Globus pallidus (tissue), 1 donor: ENCODE measurements at places on chromosomes 2 and 18.

- DNase-seq, result no peak
Measured at GRCh38 chr2:2405780-2406179, 74.7 kb upstream of the MYT1L start.

DNA sequence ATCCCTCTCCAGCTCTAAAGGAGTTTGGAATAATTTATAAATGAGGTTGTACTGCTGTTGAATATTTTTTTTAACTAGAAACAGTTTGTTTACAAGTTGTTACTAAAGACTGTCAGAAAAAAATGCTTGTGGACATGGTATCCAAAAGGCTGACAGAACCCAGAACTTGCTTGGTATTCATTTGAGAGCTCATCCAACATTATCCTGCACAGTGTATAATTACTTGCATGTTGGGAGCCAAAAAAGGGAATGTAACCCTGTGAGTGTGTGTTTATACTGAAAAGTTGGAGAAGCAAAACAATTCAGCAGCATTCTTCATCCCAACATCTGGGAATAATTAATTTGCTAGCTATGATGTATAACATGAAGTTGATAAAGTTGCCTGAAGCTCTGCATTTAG is 42.1 kb upstream of the EHBP1 start:
- DNase-seq, result no peak

GRCh38 chr18:2108591-2108990 is 462.7 kb downstream of the METTL4 start:
- no peak for DNase-seq

DNA sequence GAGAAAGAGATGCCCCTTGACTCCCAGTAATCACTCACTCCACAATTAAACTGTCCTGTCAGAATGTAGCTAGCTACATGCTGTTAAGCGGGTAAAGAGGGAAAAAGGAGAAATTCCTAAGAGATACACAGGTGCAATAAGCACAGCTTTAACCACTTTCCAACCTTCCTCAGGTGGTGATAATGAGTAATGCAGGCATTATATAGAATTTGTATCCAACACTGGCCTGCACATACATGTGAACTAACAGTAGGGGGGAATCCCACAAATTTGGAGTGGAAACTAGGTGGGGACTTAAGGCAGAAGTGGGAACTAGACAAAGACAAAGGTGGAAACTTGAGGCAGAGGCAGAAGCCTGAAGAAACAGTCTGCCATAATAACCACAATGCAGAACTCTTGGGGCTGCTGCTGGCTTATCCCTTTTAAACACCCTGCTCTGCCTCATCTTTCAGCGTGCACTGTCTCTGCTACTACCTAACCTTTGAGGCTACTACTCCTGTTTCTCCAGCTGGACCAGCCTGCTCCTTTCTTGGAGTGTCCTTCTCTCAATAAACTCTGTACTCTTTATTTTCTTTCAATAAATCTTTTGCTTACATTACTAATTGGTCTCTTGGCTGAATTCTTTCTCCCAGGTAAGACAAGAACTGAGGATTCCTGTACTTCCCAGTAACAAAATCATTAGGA is 259.7 kb downstream of the PDE11A start:
- DNase-seq, result no peak

- no peak for DNase-seq
Measured at GRCh38 chr2:28134262-28134812, 243.8 kb downstream of the BABAM2 start.

DNA sequence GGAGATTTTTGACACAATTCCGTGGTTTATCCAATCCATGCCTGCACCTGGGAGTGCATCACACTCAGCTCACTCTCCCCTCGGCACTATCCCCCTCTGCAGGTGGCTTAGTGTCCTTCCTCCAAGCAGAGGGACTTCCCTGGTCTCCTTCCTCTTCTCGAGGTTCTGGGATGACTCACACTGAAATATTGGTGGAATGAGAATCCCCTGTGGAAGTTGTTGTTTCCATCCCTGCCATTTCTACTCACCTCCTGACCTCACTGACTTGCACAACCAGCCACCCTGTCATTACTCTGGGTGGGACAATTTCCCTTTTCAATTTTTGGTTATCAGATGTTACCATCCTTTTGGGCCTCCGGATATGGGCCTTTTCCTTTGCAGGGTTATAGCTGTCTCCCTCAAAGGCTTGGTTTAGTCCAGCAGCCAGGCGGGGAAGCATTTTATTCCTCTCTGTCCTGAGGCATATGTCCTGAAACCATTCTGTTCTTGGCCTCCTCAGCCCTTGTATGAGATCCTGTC is 59.9 kb downstream of the PTPRM start:
- no peak for DNase-seq

DNA sequence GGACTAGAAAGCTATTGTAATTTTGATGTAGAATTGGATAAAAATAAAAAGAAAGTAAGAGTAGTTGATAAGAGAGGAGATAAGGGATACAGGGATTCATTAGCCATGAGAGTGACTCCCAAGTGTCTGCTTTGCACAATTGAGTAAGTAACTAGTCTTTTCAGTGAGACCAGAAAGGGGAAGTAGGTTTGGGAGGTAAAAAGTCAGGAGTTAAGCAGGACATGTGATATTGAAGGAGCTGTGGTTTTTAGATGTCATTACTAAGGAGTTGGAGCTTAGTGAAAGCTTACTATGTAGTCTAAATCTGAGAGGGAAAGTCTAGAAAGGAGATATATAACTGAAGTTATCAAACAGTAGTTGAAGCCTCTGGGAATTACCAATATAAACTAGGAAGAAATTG is 93.4 kb downstream of the SLC5A7 start:
- DNase-seq, result no peak

DNA sequence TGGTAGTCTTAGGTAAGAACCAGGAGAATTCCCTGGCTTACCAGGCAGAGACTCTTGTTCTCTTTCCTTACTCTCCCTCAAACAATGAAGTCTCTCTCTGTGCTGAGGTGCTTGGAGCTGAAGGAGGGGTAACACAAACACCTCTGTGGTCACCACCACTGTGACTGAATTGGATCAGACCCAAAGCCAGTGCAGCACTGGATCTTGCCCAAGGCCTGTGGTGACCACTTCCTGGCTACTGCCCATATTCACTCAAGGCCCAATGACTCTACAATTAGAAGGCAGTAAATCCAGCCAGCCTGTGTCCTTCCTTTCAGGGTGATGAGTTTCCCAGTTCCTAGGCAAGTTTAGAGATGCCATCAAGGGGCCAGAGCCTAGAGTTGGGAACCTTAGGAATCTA is 706.8 kb downstream of the SLC4A3 start:
- DNase-seq, result no peak

- no peak for DNase-seq
Measured at GRCh38 chr2:41170589-41170988, 718.7 kb upstream of the SLC8A1 start.

- no peak for DNase-seq
Measured at GRCh38 chr2:108870069-108870644, 83.6 kb downstream of the CCDC138 start.

- no peak for DNase-seq
Measured at GRCh38 chr18:37640504-37640903, 74.9 kb upstream of the CELF4 start.
